GDM1 (cell line): ENCODE measurements at places on chromosomes 2 and 18.

DNA sequence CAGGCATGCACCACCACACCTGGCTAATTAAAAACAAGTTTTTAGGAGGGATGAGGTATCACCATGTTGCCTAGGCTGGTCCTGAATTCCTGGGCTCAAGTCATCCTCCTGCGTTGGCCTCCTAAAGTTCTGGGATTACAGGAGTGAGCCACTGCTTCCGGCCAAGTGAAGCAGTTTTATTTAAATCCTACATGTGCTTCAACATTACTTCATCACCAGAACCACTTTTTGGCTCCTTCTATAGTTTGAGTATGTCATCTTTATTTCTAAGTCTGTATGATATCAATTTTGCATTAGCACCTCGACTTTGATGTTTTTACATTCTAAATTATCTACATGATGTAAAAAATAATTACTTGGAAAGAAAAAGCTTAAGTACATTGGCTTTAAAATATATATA is 144.3 kb downstream of the FMNL2 start:
- DNase-seq = no peak

DNA sequence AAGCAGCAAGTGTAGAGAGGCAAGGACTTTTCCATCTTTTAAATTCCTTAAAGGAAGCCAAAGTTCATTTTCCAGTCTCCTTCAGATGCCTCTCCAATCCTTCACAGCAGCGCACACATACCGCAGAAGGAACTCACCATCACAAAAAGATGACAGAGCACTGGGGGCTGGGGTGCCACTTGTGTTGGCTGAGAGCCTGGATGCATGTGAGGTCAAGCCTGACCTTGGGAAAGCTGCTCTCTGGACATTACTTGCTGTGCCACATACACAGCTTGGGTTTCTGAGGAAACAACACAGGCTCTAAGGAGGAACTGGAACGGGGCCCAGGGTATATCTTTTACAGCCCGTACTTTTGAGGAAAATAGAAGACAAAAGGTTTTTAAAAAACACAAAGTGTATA is 364.3 kb upstream of the MEX3C start:
- DNase-seq = no peak

DNA sequence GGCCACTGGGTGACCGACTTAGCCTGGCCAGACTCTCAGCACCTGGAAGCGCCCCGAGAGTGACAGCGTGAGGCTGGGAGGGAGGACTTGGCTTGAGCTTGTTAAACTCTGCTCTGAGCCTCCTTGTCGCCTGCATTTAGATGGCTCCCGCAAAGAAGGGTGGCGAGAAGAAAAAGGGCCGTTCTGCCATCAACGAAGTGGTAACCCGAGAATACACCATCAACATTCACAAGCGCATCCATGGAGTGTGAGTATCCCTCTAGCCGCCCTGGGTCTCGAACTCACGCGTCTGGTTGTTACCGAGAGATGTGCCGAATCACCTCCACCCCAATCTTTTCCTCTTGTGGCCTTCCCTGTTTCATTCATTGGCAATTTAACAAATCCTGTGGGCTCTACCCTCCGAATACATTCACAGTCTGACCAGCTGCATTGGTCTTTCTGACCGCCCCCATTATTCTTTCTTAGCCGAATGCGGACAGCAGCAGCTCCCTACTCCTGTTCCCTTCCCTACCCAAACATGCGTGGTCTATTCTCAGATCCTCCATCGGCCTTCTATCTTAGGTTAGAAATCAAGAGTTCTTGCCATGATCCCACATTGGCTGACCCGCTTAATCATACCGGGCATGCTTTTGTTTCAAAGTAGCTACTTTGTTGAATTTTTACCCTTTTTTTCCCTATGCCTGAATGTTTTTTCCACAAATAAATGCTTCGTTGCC is 631 bp downstream of the RPL31 start:
- no peak for DNase-seq

DNA sequence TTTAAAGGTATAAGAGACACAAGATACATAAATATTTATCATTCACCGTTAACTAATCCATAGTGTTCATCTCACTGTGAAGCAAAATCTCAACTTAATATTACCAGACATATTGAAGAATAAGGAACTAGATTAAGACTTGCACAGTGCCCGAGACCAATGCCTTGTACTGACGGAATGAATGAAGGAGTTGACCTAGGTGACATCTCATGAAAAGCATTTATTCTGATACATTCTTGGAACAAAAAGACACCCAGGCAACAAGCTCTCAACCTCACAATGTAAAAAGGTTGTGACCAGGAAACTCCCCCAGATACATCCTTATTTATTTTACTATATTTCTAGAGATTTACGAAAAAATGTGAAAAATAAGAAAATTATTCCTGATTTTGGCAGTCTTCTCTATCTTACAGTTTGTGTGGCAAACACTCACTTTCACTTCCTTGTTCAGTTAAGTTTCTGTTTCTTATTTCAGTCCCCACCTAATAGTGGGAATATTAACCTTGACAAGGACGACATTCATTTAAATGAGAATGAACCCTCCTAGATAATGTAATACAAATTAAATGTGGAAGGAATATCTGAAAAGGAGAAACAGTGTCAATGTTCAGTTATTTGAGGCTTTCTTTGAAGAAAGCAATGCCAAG is 28.4 kb downstream of the M1AP start:
- no peak for DNase-seq

DNA sequence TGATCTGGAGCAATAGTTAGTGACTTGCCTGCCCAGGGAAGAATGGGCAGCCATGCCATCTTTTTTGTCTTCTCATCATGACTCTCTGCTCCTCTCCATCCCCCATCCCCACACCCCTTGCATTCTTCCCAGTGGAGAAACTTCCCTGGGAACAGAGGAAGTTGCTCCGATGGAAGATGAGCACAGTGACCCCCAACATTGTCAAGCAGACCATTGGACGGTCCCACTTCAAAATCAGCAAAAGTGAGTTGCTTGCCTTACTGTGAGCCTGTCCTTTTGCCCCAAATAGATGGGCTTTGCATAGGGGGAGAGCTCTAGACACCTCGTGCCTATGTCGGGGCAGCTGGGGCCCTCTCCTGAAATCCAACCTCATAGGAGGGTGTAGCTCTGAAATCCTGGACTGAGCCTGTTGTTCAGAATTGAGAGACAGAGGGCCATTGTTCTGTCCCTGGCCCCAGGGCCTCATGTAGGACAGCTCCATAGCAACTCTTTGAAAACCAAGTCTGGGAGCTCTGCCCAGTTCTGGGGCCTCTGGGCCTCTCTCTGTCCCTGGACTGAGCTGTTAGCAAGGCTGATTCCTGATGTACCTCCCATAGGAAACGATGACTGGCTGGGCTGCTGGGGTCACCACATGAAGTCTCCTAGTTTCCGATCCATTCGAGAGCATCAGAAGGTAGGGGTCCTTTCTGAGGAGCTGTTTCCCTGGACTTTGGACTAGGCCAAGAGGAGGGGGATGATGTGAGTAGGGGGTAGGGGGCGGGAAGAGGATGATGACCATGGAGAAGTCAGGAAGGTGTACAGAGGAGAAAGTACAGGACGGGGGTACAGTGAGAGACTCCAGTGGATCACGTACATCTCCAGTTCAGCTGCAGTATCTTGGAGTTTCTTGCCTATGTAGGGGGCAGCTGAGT is 35.2 kb downstream of the TTLL4 start:
- no peak for DNase-seq

DNA sequence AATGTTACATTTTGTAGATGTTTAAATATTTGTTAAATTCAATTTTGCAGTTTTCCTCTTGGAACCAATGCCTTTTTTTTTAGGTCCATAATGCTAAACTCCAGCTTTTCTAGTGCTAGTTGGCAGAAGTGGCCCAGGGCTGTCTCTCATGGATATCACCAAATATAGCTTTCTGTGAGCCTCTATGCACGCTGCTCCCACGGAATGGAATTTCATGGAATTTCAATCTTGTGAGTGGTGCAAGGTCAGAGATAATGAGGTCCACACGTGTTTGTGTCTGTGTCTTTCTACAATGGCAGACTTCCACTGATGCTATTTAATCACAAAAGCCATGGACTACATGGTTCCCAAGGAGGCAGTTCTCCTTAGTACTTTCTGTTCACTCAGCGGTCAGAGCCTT is 191.5 kb upstream of the PARD3B start:
- DNase-seq = no peak

DNA sequence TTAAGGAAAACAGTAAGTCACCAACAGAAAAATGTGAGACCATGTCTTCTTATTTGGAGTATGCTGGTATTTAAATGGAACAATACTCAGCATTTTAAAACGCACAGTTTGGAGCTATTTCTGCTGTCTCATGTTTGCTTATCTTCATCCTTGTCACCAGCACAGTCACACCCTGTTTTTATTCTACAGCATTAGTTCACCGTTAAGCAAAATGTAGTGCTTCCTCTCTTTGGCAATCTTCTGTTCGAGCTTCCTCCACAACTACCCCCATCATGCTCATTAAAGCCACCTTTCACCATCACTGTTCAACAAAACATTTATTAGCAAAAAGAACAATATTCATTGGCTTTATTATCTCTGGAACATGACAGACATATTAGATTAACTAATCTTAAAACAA is 64.0 kb downstream of the SLC40A1 start:
- DNase-seq = no peak

DNA sequence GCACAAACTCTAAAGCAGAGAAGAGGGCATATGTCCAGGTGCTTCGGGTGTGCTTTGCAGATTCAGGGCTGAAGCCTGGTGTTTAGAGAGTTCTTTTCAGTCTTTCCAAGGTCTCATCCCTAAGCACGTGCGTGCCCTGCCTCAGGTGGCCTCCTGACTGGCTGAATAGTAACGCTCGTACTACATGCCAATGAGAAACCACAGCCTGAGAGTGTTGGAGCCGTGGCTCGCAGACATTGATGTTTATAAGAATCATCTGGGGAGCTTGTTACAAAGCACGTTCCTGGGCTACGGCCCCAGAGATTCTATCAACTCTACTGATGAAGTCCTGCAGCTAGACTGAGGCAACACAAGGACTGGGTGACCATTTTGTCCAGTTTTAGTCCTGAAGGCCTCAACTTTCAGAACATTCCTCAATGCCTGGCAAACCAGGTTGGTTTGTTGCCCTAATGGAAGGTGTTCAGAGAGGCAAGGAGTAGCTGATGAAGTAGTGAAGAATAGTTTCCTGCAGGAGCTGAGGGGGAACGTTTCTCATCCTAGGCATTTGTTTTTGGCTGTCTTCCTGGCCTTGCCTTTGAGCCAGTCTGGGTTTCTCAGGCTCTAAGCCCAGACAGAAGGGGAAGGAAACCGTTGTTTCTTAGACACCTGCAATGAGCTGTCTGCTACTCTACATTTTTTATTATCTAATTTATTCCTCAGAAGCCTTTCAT is 31.5 kb upstream of the HAAO start:
- no peak for DNase-seq

GRCh38 chr2:153476816-153477635 is 1.5 kb downstream of the RPRM start:
- no peak for DNase-seq

- DNase-seq = peak; percentile 9
These were observed 34.4 kb upstream of the TRAPPC8 start for GRCh38 chr18:31977270-31977872.

GRCh38 chr18:55110436-55110835 is 151.2 kb upstream of the CCDC68 start:
- no peak for DNase-seq

DNA sequence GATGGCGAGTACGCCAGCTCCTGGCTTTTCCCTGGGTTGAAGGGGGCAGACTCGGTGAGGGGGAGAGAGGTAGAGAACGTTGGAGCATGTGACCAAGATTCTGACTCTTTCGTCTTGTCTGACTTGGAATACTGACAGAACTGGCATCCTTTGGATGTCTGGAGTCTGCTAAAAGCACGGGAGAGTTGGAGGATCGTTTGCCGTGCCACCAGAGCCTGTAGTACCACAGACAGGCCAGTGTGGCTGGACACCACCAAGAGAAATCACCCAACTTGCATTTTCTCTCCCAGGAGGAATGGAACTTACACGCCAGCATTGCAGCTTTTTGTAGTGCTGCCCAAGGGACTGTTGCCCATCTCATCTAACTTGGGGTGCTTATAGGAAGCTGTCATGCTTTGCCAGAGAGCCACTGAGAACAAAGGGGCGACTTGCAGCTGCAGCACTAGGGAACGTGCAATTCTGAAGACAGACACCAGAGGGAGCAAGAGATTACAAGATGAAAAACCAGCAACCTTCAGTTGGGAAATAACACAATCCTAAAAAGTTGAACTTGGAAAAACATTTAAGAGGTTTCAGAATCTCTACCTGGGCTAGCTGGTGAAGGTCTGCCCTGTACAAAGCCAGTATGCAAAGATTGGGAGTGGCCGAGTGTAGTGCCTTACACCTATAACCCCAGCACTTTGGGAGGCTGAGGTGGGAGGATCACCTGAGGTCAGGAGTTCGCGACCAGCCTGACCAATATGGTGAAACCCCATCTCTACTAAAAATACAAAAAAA is 24.1 kb downstream of the PSMG2 start:
- peak; percentile 34 for DNase-seq

DNA sequence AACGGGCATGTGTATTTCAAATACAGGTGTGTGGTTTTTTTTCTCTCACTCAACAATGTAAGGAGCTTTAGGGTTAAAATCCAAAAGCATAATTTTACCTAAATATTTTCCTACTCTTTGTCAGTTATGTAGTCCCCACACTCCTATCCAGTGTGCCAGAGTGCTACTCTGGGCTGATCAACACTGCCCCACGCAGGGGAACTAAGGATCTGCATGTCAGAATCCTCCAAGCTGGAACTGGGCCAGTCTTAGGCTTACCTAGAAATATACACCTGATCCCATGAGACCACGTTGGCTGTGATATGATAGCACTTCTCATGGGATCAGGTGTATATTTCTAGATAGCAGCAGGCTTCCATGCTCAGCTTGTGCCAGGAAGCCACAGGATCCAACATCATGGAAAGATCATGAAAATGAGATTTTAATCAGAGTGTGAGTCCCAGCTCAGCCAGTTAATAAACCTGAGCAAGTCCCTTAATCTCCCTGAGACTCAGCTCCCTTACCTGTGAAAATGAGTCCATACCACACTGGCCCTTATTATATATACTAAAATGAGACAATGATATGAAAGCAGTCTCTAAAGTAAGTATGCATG is 29.7 kb downstream of the CCDC141 start:
- peak; percentile 31 for DNase-seq

DNA sequence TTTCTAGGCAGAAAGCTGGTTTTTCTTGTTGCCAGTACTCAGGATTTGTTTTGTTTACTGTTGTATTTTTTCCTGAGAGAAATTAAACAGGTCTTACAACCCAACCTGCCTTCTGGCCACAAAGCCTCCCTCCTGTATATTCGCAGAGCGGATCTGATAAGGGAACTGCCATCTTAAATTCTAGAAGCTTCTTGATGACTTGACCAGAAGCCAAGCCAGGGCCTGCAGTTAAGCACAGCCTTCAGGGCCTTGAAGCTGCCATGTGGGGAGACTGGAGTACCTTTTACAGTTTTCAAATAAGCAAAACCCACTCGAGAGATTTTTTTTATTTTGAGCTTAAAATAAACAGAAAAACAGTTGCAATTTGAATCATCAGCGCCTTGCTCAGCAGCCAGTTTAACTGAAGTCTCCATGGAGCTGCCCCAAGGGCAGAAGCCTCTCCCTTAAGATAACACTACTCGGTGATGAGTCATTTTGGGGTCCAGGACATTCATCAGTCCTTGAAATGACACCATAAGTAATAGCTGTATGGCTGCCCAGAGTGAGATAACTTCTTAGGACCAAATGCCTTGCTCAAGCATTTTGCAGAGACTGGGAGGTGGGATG is 51.5 kb upstream of the PHLPP1 start:
- DNase-seq = no peak
